ENCODE measurements at places on chromosomes 2 and 18. TPM values are rescaled to one million over a fixed set of nuclear protein-coding genes. Genes with fewer than 3 reads are reported as not detected.

OTOS gene
- 0.94 TPM for total RNA-seq

NR4A2 gene
- total RNA-seq = 7.8 TPM

PFN4 gene
- total RNA-seq = 0.47 TPM

GKN1 gene
- total RNA-seq = not detected

ST8SIA5 gene
- 10.8 TPM for total RNA-seq

PLGLB1 gene
- total RNA-seq = 6.2 TPM

GRCh38 chr2:161161074-161161706, 962 bp downstream of the TANK start:
- no peak for DNase-seq

DNA sequence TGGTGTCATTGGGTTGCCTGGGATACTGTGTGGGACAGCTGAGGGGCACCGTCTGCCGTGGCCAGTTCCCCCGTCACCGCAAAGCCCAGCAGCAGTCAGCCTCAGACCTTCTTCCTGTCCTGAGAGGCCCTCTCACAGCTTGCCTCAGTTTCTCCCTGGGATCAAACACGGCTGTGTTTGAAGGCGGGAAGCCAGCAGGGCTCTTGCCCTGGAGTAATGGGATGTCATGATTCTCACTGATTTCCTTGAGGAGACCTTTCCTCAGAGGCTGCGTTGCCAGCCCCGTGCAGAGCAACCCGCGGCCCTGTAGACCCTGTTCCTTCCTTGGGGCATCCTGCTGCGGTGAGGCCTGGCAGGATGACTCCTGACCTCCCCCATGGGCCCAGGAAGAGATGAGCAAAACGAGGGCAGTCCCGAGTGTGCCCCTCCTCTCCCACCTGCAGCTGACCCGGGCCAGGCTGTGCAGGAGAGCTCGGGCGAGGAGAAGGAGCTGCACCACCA, 13.9 kb upstream of the NFATC1 start:
- no peak for DNase-seq

- DNase-seq = no peak
These were observed 153.9 kb upstream of the NDUFV2 start for GRCh38 chr18:8948471-8949149.

GRCh38 chr2:165193178-165193777, 10.6 kb downstream of the SCN3A start:
- DNase-seq = no peak

DNA sequence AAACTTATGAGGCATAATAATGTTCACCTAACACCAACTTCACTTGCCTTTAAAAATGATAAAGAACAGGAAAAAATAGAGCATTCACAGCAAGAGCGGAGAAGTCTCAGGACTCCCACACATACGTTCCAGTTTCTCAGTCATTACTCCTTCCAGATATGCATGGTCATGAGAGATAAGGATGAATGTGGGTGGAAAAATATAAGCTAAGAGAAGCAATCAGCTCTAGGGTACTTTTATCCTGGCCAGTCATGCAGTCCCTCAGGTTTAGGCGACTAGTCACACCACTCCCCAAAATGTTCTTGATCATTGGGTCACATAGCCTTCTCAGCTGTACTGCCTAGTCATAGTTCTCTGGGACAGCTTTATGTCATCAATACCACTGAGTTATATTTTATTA, 29.2 kb upstream of the CCDC178 start:
- no peak for DNase-seq

GRCh38 chr2:85872536-85873161, 16.1 kb downstream of the ST3GAL5 start:
- no peak for DNase-seq

DNA sequence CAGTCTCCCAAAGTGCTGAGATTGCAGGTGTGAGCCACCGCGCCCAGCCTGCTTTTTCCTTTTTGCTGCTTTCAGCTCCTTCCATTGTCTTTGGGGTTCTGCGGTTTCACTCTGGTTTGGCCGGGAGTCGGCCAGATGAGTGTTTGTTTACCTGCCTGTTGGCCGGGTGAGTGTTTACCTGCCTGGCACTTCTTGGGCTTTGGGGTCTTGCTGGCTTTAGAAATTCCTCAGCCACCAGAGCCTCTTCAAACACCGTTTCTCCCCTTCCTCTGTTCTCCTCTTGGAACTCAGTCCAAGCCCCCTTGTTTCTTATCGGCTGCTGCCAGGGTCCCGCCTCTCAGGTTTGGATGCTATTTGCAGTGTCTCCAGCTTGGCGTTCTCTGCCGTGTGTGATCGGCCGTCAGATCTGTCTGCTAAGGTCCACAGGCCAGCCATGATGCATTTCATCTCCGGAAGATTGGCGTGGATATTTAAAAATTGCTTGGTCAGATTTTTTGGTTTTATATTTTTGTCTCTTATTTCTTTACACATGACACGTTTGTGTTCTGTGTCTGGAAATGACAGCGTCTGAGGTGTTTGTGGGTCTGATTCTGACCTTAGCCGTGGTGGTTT, 14.2 kb upstream of the GAL3ST2 start:
- no peak for DNase-seq

DNA sequence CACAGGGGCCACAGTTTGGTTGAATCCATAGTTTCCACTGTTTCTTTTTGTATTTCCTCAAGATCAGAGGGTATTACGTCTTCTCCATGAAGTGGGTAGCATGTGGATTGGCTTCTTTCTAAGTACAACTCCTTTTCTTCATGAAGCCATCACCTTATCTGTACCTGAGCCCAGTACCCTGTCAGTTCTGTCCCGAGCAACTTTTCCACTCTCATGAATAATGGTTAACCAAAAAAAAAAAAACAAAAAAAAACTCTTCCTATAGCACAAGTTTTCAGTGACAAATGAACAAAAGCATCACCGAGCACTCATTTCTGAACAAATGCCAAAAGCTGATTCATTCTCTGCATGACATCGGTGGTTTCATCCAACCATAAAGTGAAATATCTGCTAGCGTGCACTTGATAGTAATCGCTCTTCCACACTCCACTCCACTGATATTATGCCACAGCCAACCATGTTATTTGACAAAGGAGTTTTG, 53.0 kb upstream of the CCDC150 start:
- DNase-seq = no peak

- peak; percentile 12 for DNase-seq
These were observed 2.5 kb downstream of the MYCN start for GRCh38 chr2:15942711-15943345.

DNA sequence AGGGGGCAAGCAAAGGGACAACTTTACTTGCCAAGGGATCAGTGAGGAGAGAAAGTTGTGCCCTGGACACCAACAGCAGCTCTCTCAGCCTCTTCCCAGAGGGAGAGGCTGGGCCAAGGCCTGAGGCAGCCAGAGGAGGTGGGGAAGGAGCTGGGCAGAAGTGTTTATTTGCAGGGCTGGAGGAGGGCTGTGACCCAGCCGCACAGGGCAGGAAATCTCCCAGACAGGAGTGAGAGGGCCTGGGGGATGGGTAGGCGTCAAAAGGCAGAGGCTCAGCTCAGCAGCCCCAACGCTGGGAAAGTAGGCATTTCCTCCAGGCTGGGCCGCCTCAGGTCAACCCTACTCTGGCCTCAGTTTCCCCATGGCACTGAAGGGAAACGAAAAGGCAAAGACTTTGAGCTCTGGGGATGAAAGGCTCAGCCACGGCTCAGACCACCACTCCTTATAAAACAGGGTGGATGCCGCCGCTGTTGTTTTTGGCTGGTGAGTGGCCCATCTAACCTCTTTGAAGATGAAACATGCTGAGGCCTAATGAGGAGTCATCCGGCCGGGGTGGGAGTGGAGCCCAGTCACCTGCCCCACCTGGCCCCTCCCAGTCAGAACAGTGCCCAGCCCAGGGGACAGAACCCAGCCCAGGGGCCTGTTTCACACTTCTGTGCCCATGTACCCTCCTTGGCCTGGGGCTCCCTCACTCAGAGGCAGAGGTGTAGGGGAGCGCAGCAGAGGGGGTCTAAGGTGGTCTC, 21.9 kb upstream of the SEMA4C start:
- DNase-seq = no peak

GRCh38 chr2:105812180-105813044, 67.7 kb downstream of the NCK2 start:
- no peak for DNase-seq

- DNase-seq = no peak
These were observed 114.3 kb downstream of the DYM start for GRCh38 chr18:49345931-49346696.

All from occipital lobe (tissue), 3 donors.